ENCODE measurements at places on chromosomes 7 and 10. TPM values are rescaled to one million over a fixed set of nuclear protein-coding genes. Genes with fewer than 3 reads are reported as not detected.

AQP1 gene
- total RNA-seq = 0.44 TPM

ZNF425 gene
- total RNA-seq = 1.4 TPM

GCK gene
- 0.13 TPM for total RNA-seq

SLC18A3 gene
- total RNA-seq = not detected

CHAT gene
- not detected for total RNA-seq

ASAH2 gene
- total RNA-seq = 1.8 TPM

MYH16 gene
- not detected for total RNA-seq

FAM131B gene
- total RNA-seq = not detected

PIP gene
- not detected for total RNA-seq

TAS2R4 gene
- total RNA-seq = 1.9 TPM

METTL27 gene
- 0.66 TPM for total RNA-seq

CYP17A1 gene
- total RNA-seq = not detected

DNA sequence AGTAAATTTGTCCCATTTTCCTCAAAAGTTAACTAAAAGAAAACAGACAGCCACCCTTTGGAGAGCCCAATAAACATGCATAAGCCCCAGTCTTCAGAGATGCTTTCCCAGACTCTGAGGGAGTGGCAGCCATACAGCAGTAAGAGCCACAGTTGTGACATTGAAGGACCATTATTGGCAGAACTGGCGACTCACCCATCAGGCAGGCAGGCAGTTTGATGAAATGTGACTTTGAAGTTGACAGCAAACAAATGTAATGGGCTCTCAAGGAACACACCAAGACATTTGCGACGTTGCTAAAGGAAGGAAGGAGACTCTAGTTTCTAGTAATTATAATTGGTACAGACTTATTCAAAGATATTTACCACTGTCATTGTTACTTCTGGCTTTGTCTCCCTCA lies 287.5 kb upstream of the PHYHIPL start:
- DNase-seq = no peak

GRCh38 chr7:147406521-147407135 lies 1183.9 kb upstream of the C7orf33 start:
- no peak for DNase-seq

DNA sequence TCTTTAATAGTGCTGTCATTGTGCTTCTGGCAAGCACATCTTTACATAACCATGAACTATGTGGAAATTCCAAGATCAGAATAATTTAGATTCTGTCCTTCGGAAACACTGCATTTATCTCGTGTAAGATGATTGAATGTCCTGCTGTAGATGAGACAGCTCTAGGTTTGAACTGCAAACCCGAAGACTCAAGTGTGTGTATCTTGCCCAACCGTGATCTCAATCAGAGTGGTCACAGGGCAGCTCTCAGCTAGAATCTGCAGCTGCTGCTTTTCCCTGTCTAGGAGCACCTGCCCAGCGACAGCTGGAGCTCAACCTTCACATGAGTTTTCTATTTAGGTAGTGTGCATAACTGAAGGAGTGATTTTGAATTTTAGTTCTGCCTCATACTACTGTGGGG lies 17.5 kb upstream of the KIF20B start:
- no peak for DNase-seq

- DNase-seq = no peak
Observed at GRCh38 chr10:8392216-8392615, 337.7 kb downstream of the GATA3 start.

DNA sequence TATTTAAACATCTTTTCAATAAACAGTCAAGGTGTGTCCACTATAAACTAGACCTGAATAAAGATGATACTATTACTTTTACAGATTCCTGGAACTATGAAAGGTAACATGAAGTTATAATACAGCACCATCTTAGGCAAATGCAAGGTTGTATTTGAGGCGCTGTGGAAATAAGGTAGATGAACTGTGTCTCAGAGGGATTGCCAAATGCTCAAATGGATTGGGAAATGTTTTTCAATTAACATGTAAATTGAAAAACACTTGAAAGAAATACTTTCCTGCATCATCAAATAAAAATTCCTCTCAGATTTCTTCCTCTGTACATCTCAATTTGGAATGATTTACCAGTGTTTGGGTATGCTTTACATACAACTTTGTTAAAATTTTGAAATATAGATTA lies 139.4 kb downstream of the DKK1 start:
- no peak for DNase-seq

- DNase-seq = no peak
Observed at GRCh38 chr7:83524277-83525075, 124.5 kb downstream of the SEMA3E start.

DNA sequence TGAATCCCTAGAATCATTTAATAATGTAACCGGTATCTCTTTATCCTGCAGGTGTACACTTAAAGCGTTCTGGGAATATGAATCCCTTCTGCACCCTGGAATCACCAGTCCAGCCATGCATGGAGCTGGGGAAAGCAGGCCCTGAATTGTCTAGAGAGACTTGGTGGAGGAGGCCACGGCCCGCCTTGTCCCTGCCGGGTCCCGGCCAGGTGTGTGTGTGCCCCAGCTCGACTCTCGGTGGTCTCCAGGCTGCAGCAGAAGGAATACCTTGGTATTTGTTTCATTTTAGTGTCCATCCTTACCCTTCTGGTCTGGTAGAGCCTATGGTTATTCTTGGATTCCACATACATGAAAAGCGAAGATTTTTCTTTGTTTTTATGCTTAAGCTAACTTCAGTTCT lies 58.1 kb downstream of the PRPF18 start:
- no peak for DNase-seq

DNA sequence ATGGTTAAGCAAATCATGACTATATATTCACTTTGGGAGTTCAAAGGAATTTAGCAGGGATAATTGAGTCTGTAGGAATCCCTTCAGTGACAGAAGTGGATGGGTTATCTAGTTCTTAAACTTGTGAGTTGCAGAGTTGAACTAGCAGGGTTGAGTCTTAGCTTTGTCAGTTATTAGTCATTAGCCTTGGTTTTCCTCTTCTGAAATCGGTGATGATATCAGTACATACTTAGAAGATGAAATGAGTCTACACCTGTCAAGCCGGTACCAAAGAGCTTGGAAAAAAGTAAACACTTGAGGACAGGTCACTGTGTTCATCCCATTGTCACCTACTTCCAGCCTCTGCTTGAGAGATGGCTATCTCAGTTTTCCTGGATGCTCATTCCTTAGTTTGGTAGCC lies 73.5 kb downstream of the BUB3 start:
- no peak for DNase-seq

DNA sequence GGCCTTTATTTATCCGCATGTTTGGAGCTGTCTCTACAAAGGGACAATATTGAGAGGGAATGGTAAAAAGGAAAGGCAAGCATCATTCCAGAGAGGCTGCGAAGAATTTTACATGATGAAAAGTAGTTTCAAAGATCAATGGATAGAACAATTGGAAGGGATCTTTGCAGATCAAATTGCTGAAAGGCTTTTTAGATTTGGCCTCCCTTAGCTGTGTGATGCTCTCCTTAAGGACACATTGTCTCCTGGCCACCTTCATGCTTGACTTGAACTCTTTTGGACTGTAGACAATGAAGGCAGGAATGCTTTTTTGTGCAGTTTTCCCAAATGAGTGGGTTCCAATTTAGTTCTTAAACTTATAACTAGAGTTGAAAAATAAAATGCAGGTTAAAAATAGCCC lies 344.7 kb downstream of the ARL4A start:
- DNase-seq = no peak

DNA sequence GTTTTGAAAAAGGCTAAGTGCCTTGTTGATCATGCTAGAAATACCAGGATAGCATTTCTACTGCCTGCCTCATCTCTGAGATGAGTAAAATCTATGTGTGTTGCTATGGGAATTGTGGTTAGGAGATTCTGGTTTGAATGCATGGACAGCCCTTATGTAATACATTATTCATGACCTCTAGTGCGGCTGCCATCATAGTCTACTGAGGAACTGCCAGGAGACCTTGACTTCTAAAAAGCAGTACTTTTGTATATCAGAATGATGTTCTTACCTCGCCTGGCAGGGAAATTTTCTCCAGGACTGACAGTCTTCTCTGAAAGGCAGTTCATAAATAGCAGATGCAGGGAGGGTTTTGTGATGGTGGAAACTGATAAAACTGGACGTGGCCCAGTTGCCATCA lies 248.5 kb downstream of the NSUN6 start:
- DNase-seq = no peak

DNA sequence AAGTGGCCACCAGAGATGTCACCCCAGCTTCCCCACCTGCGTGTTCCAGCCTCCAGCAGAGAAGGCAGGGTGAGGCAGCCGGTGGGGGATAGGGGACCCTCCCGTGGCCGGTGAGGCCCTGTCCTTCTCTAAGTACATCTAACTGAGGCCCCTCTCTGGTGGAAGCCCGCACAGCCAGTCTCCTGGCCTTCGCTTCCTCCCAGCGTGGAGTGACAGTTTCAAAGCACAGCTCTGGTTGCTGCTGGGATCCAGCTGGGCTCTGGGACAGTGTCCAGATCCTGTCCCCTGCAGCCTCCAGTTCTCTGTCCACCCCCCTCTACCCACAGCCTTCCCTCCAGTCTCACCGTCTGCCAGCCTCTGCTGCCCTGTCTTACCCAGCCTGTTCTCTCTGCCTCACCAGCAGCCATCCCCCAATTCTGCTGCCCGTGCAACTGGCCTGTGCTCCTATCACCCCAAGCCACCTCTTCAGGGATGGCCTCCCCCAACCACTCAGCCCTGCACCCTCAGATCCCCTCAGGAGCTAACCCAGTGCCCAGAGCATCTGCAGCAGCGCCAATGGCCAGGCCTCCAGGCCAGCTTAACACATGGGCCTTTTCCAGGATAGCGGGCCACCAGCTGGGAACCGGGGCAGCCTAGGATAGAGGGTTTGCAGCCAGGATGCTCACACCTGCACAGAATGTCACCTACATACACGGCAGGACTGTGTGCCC lies 16.3 kb upstream of the SH2B2 start:
- DNase-seq = no peak

GRCh38 chr10:114010316-114010715 lies 33.4 kb upstream of the ADRB1 start:
- DNase-seq = no peak

GRCh38 chr7:155468785-155469148 lies 10.8 kb downstream of the EN2 start:
- DNase-seq = no peak

- no peak for DNase-seq
Observed at GRCh38 chr10:95384011-95384704, 93.4 kb upstream of the PDLIM1 start.

DNA sequence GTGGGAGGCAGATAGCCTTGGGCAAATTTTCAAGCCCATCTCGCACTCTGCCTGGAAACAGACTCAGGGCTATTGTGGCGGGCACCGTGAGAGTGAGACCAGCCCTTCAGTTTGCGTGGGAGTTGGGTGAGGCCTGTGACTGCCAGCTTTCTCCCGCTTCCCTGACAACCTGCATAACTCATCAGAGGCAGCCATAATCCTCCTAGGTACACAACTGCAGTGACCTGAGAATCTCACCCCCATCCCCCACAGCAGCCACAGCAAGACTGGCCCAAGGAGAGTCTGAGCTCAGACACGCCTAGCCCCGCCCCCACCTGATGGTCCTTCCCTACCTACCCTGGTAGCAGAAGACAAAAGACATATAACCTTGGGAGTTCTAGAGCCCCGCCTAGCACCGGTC lies 275.4 kb downstream of the GRID1 start:
- no peak for DNase-seq

DNA sequence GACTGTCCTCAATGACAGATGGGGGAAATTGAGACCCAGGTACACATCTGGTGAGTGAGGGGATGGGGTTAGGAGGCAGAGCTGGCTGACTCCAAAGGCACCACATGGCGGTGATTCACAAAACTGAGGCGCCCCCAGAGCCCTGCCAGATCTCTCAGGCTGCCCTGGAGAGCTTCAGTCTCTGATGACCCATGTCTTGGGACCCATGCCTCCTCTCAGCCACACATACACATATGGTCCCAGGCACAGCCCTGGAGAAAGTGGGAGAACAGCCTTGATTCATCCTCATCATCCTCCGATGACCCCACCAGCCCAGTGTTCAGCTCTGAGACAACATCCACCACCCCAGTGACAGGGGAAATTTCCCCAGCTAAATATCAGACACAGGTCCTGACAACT lies 426.0 kb downstream of the RPS24 start:
- DNase-seq = no peak

- DNase-seq = no peak
Observed at GRCh38 chr10:96359616-96360015, 814 bp upstream of the OPALIN start.

DNA sequence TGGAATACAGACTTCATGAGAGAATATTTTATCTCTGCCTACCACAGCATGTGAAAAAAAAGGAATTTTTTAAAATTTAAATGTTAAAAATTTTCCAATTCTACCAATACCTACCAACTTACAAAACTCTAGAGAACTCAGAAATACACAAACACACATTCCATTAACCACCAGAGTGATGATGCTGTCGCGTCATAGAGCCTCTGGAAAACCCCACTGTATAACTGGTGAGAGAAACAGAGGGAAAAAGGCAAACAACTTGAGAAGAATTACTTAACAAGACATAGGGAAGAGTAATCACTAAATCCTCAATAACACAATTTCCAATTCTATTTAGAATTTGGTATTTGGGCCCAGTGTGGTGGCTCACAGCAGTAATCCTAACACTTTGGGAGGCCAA lies 6.2 kb upstream of the SPOCK2 start:
- no peak for DNase-seq

GRCh38 chr7:78017591-78018100 lies 219.1 kb downstream of the PHTF2 start:
- DNase-seq = no peak

- DNase-seq = no peak
Observed at GRCh38 chr7:129865925-129866201, 86.9 kb downstream of the UBE2H start.

GRCh38 chr7:125089171-125089570 lies 159.5 kb upstream of the POT1 start:
- DNase-seq = no peak

- no peak for DNase-seq
Observed at GRCh38 chr10:1668399-1668798, 68.9 kb downstream of the ADARB2 start.

GRCh38 chr10:133526957-133527588 lies at the start of gene CYP2E1:
TSS of gene CYP2E1 (plus strand) at chr10:133527363. CDS start at chr10:133527396, 33 bp downstream.
- DNase-seq = no peak

GRCh38 chr7:112726076-112726475 lies 64.1 kb downstream of the TMEM168 start:
- DNase-seq = no peak

GRCh38 chr10:90999512-91000172 lies 78.8 kb upstream of the ANKRD1 start:
- DNase-seq = no peak

- no peak for DNase-seq
Observed at GRCh38 chr10:34698248-34698831, 116.8 kb downstream of the PARD3 start.

- no peak for DNase-seq
Observed at GRCh38 chr10:3142146-3142875, 30.3 kb downstream of the PITRM1 start.

- DNase-seq = no peak
Observed at GRCh38 chr10:36354633-36355032, 712.5 kb upstream of the FZD8 start.

GRCh38 chr7:83937930-83938329 lies 256.7 kb downstream of the SEMA3A start:
- no peak for DNase-seq

Data from activated B cell treated with CpG ODN at 0.5 μM for 24 hours (primary cell).